Tongue (tissue), 3 donors: ENCODE measurements at places on chromosomes 6 and 20.
A peak's percentile ranks its signal among the peaks of the same experiment; 100 is the strongest.

DNA sequence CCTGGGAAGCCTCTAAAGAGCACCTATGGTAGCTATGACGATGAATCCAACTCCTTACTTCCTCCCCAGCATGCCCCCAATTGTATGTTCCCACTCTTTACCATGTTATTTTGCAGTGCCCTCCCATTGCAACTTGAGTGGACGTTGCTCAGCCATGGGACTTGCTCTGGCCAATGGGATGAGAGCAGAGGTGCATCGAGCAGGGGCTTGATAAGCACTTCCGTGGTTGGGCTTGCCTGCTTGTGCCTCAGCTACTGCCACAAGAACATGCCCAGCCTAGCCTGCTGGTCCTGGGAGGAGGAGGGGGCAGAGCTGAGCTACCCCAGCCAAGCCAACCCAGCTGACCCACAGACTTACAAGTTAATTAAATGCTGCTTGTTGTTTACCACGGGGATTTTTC, 71.1 kb upstream of the CTNNBL1 start:
- no peak for DNase-seq

GRCh38 chr20:822651-823573, 10.6 kb upstream of the FAM110A start:
- DNase-seq: no peak

GRCh38 chr20:62652041-62652893, 10.0 kb downstream of the SLCO4A1 start:
- DNase-seq: peak; percentile 93

- no peak for DNase-seq
Observed at GRCh38 chr6:136294621-136295020, 5.0 kb upstream of the BCLAF1 start.

- DNase-seq: no peak
Observed at GRCh38 chr20:24981790-24982189, 10.8 kb downstream of the APMAP start.

GRCh38 chr20:59382907-59383306, 82.5 kb downstream of the EDN3 start:
- no peak for DNase-seq
